ENCODE measurements at places on chromosomes 12 and 14.

GRCh38 chr14:91754819-91755218, 22.9 kb upstream of the CATSPERB start:
- DNase-seq = no peak

GRCh38 chr14:75047506-75047905, 3.8 kb downstream of the MLH3 start:
- DNase-seq = no peak

DNA sequence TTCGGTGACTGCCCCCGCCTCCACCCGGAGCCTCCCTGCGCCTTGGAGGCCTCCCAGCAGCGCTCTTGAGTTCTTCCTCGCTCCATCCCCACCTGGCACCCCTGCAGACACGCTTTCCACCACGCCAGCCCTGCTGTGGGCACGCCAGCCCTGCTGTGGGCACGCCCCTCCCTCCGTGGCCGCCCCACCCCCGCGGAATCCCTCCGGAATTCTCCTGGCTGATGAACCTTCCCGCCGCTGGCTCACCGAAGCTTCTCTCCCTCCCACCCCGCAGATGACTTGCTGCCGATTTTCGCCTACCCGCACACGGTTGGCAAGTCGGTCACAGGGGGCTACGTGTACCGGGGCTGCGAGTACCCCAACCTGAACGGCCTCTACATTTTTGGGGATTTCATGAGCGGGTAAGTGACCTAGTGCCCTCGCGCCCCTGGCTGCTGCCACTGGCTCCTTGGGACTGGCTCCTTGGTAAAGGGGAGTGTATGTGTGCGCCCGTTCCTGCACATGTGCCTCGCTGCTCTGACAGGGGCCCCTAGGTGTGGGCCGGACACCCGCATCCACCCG, 15.2 kb downstream of the HHIPL1 start:
- DNase-seq = no peak

- no peak for DNase-seq
Measured at GRCh38 chr14:73685328-73685727, 28.9 kb downstream of the PNMA1 start.

- no peak for DNase-seq
Measured at GRCh38 chr12:63967358-63968145, 123.1 kb downstream of the SRGAP1 start.

- no peak for DNase-seq
Measured at GRCh38 chr12:78269620-78270019, 438.9 kb downstream of the NAV3 start.

DNA sequence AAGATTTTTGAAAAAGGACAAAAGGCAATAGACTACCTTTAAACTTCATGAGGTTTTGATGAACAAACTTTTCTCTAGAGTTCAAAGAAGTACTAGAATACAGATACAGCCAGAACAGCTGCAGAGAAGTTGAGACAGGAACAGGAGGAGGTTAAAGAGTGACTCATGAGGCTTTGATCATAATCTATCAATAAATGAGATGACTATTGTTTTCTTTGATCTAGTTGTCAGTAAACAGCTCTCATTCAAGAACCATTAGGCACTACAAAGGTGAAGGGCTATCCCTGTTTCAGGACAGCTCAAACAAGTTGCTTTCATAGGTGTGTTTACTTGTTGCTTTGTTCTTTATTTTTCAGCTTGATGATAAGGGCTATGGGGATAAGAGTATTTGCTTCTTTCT, 2.4 kb downstream of the WASHC3 start:
- DNase-seq = no peak

GRCh38 chr12:7042842-7043241, 17.7 kb upstream of the C1S start:
- DNase-seq = no peak

GRCh38 chr12:13205809-13206559, 9.5 kb downstream of the EMP1 start:
- no peak for DNase-seq

DNA sequence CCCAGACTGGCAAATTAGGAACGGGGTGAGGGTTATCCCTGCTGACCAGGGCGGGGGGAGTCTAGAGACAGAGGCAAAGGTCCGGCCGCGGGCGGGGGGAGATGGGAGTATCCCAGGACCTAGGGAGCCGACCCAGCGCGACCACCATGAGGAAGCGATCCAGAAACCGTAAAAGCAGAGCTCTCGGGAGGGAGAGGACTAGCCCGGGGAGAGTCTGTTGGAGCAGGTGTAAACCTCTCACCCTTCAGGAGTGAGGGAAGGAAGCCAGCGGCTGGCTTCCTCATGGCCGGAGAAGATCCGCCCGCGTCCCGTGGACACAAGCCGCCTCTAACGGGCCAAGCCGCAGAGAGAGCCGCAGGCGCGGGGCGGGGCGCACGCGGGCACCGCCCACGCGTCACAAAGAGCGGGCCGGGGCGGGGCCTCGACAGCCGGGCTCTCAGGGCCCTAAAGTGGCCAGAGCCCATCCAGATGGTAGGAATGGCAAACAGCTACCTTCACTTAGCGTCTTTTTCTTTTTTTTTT, at the start of gene ACRBP:
Gene ACRBP, minus strand, starts transcription at position 350 of the 522 bp plus-strand sequence. Its CDS starts 66 bp downstream, at position 284.
- DNase-seq = no peak

DNA sequence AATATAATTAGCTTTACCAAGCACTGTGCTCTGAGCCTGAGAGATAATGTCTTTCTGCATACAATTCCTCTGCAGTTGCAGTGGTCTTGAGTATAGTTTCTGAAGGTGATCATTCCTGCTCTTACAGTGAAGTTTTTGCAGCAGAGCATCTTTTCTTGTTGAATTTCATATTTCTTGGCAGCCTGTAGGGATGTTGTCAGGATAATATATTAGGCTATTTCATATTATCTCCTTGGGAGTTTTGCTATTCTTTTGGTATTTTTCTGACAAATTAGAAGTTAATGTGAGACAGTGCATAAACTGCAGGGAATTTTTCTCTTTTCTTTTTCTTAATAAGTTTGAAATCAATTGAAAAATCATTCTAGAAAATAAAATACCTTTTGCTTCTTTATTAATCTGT, 1502.6 kb upstream of the FLRT2 start:
- no peak for DNase-seq

- no peak for DNase-seq
Measured at GRCh38 chr14:59829469-59830337, 40.9 kb downstream of the RTN1 start.

DNA sequence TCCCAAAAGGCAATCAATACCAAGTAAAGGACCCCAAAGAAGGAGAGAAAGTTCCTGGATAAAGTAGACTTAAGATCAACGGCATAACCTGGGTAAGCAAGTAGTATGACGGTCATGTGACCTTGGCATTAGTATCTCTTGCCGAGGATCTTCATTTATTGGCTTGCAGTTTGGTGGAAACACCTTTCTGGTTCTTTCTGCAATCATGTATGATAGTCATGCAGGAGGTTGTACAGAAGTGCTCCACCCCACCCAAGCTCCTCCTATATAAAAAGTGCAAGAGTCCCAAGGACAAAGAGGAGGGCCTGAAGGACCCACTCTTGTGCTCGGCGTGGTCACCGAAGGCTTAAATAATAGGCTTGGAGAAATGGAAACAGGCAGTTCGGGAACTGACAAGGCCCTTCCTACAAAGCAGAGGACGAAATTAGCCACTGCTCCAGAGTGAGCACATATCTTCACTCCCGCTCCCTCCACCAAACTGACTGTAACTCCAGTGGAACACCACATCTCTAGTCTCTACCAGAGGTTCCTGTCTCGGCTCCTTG, 750 bp downstream of the CS start:
- no peak for DNase-seq

DNA sequence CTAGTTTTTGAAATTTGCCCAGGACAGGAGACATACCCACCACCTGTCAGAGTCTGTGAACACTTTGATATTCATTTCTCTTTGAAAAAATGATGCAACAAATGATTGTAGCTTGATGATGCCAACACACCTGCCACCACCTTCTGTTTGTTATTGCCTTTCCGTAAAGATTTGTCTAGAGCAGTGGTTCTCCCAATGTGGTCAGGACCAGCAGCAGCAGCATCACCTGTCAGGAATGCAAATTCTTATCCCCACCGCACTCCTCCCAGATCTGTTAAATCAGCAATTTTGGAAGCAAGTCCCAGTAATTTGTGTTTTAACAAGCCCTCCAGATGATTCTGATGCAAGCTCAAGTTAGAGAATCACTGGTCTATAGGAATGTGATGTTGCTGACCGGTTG, 9.9 kb downstream of the CCDC175 start:
- DNase-seq = no peak

GRCh38 chr14:91925001-91925726, 22.3 kb downstream of the FBLN5 start:
- DNase-seq = no peak

GRCh38 chr12:130960787-130961186, 7.1 kb downstream of the ADGRD1 start:
- DNase-seq = no peak

DNA sequence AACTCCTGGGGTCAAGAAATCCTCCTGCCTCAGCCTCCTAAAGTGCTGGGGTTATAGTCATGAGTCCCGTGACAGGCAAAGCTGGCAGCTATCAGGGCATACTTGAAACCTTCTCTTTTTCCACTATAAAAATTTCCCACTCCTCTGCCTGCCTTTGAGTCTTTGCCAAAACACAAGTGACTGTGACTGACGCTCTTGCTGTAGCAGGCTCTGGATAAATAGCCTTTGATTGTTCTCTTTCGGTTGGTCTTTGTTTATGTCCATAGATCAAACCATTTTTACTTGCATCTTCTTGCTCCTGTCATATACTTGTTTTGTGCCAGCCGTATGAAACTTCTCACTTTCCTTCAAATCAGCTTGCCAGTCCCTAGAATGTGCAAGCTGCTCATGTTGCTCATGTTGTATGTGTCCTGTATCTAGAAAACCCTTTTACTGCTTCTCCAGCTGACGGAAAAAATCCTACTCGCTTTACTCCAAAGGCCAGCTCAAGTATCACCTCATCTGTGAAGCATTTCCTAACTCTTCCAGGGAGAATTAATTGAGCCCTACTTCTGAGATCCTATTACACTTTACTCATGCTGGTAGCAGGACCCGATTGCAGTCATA, 73.1 kb downstream of the RESF1 start:
- no peak for DNase-seq

- no peak for DNase-seq
Measured at GRCh38 chr14:42407153-42407552, 800.5 kb downstream of the LRFN5 start.

- DNase-seq = no peak
Measured at GRCh38 chr12:58253663-58254062, 312.3 kb downstream of the ATP23 start.

DNA sequence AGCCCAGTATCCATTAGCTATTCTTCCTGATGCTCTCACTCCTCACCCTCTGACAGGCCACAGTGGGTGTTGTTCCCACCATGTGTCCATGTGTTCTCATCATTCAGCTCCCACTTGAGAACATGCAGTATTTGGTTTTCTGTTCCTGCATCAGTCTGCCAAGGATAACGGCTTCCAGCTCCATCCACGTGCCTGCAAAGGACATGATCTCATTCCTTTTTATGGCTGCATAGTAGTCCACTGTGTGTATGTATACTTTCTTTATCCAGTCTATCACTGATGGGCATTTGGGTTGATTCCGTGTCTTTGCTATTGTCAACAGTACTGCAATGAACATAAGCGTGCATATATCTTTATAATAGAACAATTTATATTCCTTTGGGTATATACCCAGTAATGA, 8.9 kb downstream of the ATG2B start:
- DNase-seq = no peak

DNA sequence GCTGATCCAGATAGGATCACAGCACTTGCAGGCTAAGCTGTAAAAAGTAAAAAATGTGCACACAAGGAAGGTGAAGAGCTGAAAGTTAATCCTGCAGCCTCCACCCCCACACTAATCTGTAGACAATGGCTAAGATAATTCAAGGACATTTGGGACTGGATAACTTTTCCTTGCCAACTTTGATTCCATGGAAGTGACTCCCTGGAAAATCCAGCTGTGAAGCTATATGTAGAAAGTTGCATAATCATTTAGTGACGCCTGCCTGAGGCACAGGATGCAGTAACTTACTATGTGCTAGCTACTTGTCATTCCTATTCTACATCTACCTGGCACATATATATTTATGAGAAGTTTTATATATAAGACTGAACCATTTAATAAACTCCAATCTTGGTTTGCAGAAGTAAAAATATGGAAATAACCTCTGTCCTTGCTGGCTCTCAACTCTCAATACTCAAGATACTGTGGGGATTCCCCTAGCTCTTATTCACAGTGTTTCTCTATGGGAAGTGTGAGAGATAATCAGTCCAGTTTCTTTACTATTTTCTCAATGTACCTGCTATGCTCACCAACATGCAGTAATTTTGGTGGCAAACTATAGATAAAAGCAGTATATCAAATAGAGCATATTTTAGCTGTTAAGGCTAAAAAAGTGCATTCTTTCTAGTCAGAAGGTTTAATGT, 14.8 kb downstream of the LDHB start:
- no peak for DNase-seq

DNA sequence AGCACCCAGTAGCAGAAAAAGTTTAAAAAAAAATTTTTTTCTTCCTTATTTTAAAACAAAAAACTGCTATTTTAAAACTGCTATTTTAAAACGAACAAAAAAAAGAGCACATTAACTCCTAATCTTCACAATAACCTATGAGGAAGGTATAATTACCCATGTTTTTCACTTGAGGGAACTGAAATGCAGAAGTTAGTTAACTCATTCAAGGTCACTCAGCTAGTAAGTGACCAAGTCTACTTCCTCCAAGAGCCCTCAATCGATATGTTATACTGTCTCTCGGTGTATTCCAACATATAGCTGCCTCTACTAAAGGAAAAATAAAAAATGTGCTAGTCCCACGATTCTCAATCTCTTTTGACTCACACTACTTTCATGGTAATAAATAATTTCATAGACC, 7.8 kb downstream of the RPAP3 start:
- DNase-seq = no peak

DNA sequence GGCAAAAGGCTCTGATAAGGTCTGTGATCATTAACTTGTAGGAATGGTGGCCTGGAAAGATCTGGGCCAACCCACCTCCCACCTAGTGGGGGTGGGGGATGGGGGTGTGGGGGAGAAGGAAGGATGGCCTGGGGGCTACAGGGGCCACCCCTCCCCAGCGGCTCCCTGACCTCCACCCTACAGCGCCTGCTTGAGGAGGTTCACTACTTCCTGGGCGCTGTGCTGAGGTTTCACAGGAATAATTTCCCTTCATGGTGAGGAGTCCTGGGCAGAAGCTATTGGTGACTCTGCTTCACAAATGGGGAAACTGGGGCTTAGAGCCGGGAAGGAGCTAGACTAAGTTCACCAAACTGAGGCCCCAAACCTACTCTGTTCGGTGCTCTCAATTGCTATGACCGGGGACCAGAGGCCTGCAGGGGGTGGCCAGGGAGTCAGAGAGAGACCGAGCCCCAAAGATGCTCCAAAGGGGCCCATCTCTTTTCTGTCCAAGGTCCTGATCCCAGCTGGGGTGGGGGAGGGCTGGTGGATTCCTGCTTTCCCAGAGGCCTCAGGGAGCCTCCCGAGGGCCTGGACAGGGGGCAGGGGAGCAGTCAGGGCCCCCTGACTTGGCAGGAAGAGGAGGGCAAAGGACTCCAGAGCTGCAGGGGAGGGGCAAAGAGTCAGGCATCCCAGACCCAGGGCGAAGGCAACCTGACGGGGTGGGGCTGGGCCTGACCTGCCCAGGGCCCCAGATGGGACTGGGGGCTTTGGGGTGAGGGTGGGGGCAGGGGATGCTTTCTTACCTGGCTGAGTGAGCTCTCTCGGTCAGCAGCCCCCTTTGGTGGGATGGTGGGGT, 1.7 kb downstream of the HNF1A start:
- DNase-seq = no peak

Measured in stimulated activated CD4-positive, alpha-beta T cell treated with anti-CD3 and anti-CD28 coated beads, Interleukin-1b, Interleukin-23, amount 100 ng/mL, for 1 hour (primary cell).